Endothelial cell (in vitro differentiated cells): ENCODE measurements at places on chromosomes 2 and 18.

- DNase-seq, result no peak
Measured at GRCh38 chr2:60092781-60093180, 460.7 kb downstream of the BCL11A start.

GRCh38 chr18:24802456-24802855 lies 342.0 kb downstream of the HRH4 start:
- DNase-seq, result no peak

- DNase-seq, result no peak
Measured at GRCh38 chr2:218998414-218999002, 5.3 kb upstream of the CRYBA2 start.

DNA sequence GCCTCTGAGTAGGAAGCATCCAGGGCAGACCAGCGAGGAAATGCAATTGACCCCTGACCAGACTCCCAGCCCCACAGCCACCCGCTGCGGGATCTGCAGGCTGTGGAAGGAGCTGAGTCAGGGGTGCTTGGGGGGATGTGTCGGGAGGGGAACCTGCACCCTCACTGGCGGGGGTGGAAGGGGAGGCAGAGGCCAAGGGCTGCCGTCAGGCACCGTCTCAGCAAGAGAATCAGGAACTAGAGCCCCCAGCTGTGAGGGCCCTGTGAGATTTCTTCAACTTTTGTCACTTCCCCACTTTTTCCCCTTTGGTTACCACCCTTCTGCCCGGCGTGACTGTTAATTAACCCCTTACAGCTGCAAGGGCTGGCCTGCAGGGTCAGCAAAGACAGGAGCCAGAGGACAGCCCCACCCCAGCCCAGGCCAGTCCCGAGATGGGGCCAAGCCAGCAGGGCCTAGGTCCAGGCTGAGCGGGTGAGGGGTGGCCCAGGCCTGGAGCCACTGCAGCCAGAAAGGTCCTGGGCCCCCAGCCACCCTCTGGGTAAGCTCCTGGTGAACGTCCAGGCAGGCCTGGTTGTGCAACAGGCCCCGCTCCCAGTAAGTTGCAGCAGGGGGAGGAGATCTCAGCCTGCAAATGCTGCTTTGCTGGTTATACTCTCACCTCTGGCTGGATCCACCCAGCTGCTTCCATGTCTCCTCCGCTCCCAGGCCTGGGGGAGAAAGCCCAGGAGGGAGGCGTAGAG lies 147.0 kb upstream of the ID2 start:
- DNase-seq, result no peak

GRCh38 chr2:178441426-178441825 lies 9.5 kb downstream of the PRKRA start:
- no peak for DNase-seq

DNA sequence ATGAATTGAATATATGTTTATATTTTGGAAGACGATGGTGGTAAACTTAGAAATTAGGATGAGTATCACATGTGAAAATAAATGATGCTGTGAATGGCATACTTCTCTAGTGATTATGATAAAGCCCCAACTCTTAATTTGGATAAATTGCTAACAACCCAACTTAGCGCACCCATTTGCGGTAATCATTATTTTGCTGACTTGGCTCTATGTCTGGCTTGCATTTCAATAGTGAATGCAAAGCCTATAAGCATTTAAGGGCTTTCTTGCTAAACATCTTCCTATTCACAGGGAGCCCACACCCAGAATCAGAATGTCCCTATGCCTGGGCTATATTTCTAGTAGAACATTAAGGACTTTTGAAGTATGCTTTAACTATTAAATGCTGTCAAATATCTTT lies 910.7 kb upstream of the FANCL start:
- no peak for DNase-seq

GRCh38 chr2:133326652-133327397 lies 241.4 kb downstream of the NCKAP5 start:
- no peak for DNase-seq

DNA sequence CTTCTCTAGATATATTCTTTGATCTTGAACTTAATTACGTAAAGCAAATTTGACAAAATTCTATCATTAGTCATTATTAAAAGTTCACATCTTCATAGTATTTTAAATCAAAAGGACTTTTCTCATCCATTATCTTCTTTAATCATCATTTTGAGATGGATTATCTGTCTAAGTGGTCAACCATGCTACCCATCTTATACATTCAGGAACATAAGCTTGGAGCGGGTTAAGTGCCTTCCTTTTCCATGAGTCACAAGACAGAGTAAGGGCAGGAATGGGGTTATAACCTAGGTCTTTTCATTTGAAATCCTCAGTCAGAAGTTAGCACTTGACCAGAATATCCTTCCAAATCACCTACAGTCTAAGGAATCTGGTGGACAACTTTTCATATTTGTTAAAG lies 297.1 kb downstream of the TCF4 start:
- no peak for DNase-seq

DNA sequence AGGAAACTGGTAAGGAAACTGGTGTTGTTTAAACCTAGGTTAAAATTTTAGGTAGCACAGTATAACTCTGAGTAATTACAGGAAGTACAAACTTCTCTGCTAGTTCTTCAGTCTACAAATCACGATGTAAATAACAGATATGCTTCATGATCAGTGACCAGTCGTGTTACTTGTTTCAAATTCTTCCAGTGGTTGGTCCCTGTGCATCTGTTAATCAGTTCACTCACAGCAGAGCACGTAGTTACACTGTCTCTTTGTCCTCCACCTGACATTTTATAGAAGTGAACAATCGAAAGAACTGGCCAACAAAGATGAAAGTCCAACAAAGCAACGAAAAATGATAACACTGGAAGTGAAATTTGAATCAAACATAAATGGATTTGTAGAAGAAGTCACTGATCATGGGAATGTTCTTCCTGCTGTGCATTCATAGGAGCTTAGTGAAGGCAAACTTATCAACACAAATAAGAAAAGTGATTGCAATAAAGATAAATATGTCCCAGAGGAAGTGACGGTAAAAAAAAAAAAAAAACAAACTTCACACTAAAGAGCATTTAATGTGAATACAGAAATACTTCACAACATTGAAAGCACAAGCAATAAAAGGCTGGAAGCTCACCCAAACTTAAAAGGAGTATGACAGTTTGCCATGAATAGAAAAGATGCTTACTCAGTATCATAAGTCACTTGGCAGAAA lies 7.0 kb downstream of the EIF2AK2 start:
- no peak for DNase-seq

- no peak for DNase-seq
Measured at GRCh38 chr18:35088921-35089320, 47.7 kb downstream of the MAPRE2 start.

DNA sequence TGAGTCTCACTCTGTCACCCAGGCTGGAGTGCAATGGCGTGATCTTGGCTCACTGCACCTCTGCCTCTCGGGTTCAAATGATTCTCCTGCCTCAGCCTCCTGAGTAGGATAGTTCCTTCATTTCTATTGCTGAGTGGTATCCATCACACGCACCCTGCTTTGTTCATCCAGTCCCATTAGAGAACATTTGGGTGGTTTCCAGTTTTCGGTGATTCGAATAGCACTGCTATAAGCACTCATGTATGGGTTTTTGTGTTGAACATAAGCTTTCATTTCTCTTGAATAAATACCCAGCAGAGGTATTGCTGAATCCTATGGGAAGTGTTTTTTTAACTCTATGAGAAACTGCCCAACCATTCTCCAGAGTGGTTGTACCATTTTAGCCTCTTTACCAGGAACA lies 147.3 kb downstream of the DDX1 start:
- DNase-seq, result no peak

DNA sequence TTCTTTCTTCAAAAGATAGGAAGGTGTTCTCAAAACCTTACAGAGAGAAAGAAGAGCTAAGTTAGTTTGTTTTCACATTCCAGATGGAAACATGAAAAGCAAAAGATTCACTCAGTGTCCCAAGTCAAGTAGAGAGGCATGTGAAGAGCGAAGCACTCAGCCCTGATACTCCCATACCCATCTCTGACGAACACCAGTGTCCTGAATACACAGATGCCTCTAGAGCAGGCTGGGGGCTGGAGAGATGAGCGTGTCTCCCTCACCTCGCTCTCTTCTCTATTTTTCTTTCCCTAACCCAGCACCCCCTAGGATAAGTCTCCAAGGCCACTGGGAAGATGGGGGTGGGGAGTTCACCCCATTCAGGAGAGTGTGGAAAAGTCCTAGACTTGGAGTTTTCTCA lies 227.8 kb downstream of the TMEM163 start:
- no peak for DNase-seq

DNA sequence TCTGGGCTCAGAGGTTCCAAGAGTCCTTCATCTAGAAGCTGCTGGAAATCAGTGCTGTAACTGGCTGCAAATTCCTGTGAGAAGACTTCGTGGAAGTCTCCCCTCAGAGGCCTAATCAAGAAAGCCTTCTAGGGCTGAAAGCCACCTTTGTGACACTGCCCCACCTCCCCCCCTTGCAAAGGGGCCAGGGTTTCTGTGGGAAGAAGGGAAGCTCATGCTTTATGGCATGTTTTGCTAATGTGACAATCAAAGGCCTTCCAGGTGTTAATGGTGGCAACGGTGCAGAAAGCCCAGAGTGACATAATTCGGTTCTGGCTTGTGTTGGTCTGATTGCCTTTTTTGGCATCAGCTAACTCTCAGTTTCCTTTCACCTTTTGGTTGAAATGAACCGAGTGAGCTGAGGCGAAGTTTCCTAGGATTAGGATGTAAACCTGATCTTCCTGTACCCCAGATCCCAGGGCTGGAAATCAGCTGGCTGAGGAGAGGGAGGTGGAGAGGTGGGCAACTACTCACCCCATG lies 126.9 kb upstream of the TRIB2 start:
- no peak for DNase-seq

- DNase-seq, result no peak
Measured at GRCh38 chr2:181203412-181203811, 223.0 kb downstream of the UBE2E3 start.

- DNase-seq, result no peak
Measured at GRCh38 chr18:68766433-68766832, 31.4 kb upstream of the CCDC102B start.

DNA sequence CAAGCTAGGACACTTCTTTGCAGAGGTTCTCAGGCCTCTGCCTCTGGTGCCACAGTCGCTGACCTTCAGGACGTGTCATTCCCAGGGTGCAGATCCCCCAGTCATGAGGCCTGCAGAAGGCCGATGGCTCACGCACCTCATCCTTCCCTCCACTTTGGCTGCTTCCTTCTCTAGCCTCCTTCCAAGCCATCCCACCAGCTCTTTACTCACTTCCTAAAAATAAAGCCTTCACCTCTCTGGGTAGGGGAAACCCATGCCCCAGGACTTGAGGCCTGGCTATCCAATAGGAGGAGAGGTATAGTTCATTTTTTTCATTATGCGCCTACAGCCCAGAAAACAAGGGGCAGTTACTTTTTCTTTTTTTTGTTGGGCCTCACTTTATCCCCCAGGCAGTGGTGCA lies 91.4 kb downstream of the B3GNT2 start:
- DNase-seq, result no peak
